HT1080 (cell line): ENCODE measurements at places on chromosomes 4 and X.

DNA sequence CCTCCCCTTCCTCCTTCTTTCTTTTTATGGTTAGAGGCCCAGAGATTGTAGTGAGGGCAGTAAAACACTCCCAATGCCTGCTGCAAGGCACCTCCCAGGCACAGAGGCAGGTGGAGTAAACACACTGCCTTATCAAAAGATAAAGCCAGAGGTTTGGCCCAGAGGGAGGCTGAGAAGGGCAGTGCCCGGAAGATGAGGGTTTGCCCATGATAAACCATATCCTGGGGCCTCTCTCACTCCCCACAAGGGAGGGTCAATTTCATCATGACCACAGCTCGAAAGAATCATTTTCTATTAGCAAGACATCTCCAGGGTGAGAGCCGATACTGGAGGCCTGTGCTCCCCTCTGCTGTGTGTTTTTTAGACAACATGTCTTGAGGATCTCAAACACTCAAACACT, 98.5 kb upstream of the FAM9C start:
- no peak for DNase-seq

DNA sequence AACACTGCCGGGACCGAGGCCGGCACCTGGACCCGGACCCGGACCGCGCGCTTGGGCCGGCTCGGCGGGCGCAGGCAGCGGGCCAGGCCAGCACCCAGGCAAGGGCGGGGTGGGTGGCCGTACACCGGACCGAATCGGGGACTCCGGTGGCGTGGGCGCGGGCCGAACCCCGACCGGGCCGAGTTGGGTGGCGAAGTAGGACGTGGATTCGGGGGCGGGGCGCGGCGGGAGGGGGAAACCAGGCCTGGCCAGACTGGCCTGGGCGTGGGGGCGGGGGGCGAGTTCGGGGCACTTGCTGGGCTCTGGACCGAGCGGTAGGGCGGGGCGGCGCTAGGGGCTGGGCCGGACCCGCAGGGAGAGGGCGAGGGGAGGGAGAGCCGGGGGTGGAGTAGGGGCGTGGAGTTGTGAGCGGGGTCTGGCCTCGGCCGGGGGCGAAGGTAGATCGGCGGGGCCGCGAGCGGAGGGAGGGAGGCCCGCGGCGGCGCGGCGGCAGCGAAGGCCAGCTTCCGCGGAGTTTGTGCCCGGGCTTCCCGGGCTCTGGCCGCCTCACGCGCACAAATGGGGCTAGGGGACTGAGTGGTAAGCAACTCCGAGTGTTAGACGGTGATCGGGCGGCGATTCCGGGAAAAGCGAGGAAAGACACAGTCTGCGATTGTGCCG, 1.8 kb upstream of the BCORL1 start:
- DNase-seq, result no peak

DNA sequence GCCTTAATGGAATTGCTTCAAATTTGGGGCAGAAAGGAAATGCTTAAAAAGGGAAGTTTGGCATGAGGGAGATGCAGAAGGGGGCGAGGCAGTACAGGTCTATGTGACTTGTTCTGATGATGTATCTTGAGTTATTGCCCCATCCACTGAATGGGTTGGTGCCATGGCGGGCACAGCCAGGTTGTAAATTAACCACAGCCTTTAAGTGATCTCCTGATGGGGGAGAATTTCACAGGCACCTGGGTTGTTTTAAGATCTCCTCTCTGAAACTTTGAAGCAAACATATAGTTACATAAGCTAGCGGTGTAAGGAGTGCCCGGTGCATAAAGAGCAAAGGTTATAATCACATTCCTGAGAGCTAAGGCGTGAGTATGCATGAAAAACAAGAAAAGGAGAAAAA, 37.0 kb downstream of the NPY5R start:
- no peak for DNase-seq

GRCh38 chrX:32644476-32645245, 566.7 kb downstream of the DMD start:
- no peak for DNase-seq

- DNase-seq, result peak; percentile 69
Measured at GRCh38 chrX:49172280-49172780, 632 bp downstream of the PLP2 start.

- no peak for DNase-seq
Measured at GRCh38 chr4:56106180-56107147, 157.7 kb downstream of the CEP135 start.

DNA sequence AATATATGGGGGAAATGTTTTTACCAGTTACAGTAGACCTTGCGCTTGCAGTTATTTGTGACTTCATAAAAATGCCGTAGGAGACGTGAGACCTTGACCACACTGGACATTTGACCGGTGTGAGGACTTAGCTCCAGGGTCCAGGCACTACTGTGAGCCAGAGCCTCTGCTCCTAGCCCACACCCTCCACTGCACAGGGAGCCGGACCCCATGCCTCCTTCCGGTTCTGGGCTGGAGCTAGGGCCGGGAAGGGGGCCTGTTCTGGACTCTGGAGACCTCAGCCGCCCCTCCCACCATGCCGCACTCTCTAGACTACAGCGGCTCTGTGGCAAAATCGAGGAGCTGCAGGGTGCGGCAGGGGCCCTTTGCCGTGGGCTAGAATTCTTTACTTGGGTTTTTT, 5.3 kb downstream of the PCGF3 start:
- DNase-seq, result no peak

DNA sequence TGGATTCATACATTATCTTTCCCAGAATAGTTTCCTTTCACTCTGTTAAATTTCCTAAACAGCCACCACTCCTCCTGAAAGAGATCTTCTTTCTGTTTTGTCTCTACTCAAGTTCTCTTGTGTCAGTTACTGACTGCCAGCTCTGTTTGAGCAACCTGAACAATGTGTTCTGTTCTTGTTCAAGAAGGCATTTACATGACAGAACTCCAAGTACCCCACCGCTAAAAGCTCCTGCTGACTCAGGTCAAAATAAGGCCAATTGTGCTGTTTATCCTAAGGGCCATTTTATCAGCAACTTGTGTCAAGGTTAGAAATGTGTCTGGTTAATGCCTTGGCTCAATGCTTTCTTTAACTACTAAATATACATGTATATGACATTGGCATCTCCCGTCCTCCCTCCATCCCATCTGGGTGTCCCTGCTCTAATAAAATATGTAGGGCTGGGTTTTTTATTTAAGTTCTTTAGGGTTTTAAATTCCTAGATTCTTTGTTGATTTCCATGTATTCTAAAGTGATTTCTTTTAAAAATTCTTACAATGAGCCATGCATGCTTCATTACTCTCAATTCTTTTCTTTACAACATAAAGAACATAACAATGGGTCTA, 144.3 kb upstream of the PAQR3 start:
- DNase-seq, result no peak

GRCh38 chr4:16804581-16804980, 93.9 kb downstream of the LDB2 start:
- DNase-seq, result no peak

DNA sequence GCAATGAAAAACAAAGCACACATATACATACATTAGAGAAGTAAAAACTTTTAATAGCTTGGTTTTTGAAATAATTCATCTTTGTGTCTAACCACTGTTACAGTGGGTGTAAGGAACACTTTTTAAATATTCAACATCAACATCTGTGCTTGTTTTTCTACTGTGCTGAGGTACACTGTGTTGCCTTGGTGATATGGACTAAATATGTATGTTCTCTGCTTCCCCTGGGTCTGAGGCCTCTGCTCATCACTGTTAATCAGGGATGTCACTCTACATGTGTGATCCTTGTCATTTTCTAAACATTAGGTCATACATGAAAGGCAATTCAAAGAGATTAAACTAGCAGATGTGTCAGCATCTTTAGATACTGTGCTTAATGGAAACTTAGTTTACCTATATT, 10.9 kb downstream of the MCTS1 start:
- DNase-seq, result no peak

DNA sequence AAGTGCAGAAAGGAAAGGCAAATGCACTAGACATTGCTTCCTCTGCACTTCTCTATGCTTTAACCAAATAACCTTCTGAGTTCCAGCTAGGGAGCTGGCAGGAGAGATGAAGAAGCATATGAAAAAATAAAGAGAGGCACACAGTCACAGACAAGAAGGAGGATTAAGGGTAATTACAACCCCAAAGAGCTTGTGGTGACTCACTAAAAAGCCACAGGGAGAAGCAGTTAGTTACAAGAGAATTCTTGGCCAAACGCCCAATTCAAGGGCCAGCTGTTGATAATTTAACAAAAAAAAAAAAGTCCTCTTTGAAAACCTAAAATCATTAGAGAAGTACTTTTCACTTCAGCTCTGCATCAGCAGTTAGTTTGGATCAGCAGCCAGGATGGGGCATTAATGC, 478.0 kb downstream of the KCNIP4 start:
- DNase-seq, result peak; percentile 85

DNA sequence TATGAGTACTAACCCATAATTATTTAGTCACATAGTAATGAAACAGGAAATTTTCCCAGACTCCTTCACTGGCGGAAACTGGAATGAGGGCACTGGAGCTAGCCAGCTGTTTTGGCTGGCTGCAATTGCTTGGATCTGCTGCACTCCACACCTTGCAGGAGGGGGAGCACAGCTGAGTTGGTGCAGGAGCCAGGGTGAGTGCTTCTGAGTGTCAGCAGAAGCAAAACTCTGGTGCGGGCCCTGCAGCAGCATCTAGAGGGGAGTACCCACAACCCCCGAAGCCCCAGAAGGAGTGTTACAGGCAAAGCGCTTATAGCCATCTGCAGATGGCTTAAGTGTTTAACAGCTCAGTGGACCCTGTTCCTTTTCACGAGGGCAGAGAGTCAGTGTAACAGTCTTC, 96.1 kb downstream of the RPA4 start:
- no peak for DNase-seq

DNA sequence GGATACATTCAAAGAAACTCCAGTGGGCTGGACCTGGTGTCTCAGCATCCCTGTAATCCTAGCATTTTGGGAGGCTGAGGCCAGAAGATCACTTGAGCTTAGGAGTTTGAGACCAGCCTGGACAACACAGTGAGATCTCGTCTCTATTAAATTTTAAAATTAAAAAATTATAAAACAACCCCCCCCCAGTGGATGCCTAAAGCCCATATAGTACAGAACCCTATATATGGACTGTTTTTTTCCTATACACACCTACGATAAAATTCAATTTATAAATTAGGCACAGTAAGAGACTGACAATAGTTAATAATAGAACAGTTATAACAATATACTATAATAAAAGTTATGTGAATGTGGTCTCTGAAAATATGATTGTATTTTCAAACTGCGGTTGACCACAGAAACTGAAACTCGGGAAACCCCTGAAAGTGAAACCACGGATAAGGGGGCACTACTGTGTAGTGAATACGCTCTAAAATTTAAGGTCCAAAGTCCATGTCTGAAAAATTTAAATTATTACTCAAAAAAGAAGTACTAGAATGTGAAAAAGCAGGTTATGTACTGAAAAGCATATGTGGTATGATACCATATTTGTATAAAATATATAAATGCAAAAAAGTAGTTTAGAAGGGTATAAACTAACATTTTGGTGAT, 2.0 kb downstream of the SMIM14 start:
- DNase-seq, result peak; percentile 20

DNA sequence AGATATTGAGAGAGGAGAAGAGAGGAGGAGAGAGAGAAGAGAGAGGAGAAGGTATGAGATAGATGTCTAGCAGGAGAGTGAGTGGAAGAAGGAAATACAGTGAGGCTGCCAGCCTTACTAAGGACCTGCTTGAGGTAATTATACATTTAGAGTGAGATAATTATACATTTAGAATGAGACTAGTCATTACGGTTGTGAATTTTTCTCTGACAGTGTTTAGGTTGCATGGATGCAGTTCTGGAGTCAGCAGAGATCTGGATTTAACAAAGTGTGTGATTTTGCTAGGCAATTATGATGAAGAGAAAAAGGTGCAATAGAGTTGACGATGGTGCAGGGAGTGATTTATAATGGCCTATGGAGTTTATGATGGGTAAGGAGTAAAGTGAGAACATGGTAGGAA, 187.1 kb upstream of the ARX start:
- DNase-seq, result no peak

GRCh38 chr4:7988437-7988836, 48.8 kb upstream of the AFAP1 start:
- no peak for DNase-seq

DNA sequence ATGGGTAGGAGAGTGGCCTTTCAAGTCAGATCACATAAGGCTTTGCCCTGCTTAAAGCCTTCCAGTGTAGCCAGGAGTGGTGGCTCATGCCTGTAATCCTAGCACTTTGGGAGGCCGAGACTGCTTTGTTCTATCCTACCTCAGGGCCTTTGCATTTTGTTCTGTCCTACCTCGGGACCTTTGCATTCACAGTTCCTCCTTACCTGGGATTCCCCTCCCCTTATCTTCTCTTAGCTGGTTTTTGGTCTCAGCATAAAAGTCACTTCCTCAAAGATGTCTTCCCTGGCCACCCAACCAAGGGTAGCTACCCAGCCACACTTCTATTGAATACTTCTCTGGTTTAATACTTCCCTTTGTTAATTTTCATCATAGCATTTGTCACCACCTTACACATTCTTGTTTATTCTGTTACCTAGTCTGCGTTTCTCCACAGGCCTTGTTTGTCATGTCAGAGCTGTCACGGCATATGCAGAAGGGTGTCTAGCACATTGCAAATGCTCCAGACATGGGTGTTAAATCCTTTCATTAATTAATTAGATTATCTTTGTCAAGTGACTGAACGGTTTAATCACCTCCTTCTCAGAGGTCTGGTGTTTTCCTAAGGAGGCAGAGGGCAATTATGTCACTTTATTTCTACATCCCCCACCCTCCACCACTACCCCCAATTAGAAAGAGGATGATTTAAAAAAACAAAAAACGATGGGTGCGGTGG, 11.3 kb upstream of the SETD7 start:
- DNase-seq, result no peak

- DNase-seq, result peak; percentile 7
Measured at GRCh38 chr4:125704726-125705125, 390.0 kb downstream of the FAT4 start.

DNA sequence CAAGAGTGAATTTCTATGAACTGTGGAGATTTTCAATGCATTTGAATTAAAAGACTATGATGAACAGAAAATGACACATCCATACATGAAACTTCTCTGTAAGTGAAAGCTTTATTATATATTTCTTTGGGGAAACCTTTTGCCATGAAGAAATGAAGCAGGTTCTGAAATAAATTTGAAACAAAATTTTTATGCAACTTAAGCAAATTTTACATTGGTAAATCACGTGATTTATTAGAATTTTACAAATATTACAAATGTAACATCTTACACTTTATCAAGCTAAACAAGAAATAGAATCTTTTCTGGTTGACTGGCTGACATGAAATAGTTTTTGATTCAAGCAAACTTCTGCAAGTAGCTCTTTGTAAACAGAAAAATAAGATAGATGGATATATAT, 131.2 kb downstream of the IL1RAPL1 start:
- no peak for DNase-seq
